ENCODE measurements at places on chromosomes 5 and 9. TPM values are rescaled to one million over a fixed set of nuclear protein-coding genes. Genes with fewer than 3 reads are reported as not detected.

DNA sequence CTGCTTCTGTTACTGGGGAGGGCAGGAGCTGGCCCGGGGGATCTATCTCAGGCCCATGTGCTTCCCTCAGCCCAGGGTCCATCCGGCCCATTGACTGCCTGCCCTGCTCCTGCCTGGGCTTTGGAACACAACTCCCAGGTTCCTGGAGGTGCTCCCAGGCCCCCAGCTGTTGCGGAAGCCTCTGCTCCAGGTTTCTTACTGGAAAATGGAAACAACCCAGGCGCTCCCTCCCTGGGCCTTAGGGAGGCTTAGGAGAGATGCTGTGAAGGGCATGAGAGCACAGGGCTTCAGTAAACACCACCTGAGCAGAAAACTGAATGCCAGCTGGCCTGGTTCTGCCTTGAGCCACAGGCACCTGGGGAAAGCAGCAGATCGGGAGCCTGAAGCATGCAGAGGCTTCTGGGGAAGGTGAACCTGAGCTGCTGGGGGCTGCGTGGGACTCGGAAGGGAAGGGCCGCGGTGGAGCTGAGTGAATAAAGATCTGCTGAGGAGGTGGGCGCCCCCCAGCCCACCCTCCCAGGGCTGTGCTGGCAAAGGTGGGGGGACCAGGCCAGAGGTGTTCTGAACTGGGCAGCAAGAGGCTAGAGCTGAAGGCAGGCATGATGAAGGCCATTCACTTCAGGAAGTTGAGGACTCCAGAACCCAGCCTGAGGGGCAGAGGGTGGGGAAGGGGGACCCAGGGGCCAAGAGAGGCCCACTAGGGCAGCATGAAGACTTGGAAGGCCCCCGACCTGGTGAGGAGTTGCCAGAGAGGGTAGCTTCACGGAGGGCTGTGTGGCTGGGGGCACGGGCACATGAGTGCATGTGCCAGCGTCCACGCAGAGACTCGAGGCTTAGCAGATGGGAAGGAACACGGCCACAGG is 64.8 kb downstream of the SHB start:
- H3K36me3 ChIP-seq, result no peaks in the 10 kb centered on the region
- no peak overlapping the region for H3K4me3 ChIP-seq
- no peak for DNase-seq
- H3K27ac ChIP-seq, result no peak overlapping the region
- no peaks in the 10 kb centered on the region for H3K27me3 ChIP-seq

DNA sequence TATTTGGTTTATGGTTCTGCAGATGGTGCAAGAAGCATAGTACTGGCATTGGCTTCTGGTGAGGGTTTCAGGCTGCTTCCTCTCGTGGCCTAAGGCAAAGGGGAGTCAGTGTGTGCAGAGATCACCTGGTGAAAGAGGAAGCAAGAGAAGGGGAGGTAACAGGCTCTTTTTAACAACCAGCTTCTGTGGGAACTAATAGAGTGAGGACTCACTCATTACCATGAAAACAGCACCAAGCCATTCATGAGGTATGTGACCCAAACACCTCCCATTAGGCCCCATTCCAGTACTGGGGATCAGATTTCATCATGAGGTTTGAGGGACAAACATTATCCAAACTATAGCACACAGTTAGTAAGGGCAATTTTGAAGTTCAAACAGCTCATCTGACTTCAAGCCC is 263.5 kb downstream of the TMEM38B start:
- H3K4me1 ChIP-seq, result no peaks in the 10 kb centered on the region
- no peak overlapping the region for H3K4me3 ChIP-seq
- no peak for DNase-seq
- H3K36me3 ChIP-seq, result no peaks in the 10 kb centered on the region

Gene IL3
- total RNA-seq, result not detected

- H3K27me3 ChIP-seq, result no peaks in the 10 kb centered on the region
- no peaks in the 10 kb centered on the region for H3K4me1 ChIP-seq
- DNase-seq, result no peak
- H3K36me3 ChIP-seq, result no peaks in the 10 kb centered on the region
- no peak overlapping the region for H3K27ac ChIP-seq
- H3K4me3 ChIP-seq, result no peak overlapping the region
These were observed 6.8 kb downstream of the C9orf43 start for GRCh38 chr9:113417370-113417769.

DNA sequence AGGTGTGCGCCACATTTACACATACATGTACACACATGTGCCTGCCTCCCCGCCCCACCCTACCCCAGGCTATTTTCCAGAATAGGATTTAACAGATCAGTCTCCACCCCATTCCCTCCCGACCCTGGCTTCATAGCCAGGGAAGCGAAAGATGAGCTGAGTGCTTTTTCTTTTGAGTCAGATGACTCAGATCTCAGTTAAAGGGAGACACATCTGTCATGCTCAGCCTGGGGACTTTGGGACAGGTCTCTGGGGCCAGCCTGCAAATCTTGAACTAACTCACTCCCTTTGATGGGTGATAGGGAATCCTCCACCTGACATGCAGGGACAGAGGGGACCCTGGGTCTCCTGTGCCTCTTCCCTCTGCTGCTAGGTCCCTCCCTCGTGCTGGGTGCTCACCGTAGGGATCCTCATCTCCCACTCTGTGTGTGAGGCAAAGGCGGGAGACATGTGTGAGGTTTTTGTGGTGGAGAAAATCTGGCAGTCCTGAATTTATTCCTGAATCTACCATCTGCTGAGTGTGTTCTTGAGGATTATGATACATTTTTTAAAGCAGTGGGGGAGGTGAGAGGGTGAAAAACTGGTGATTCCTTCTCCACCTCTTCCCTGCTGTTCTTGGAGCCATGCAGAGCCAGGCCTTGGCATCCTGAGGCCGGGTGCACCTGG is 37.7 kb downstream of the NEUROG1 start:
- peaks cover 50% of the 10 kb centered on the region for H3K27me3 ChIP-seq
- H3K36me3 ChIP-seq, result no peaks in the 10 kb centered on the region
- H3K4me1 ChIP-seq, result no peaks in the 10 kb centered on the region

Gene ARL15
- total RNA-seq, result 13.0 TPM

GRCh38 chr5:52825826-52826225 is 38.1 kb downstream of the ITGA1 start:
- H3K27ac ChIP-seq, result peak overlapping the region; percentile 93
- peaks cover 7% of the 10 kb centered on the region for H3K36me3 ChIP-seq
- no peaks in the 10 kb centered on the region for H3K27me3 ChIP-seq

GRCh38 chr9:134606951-134607731 is 34.5 kb upstream of the COL5A1 start:
- no peak overlapping the region for H3K27ac ChIP-seq
- peaks cover 26% of the 10 kb centered on the region for H3K27me3 ChIP-seq
- peaks cover 5% of the 10 kb centered on the region for H3K36me3 ChIP-seq

Gene DOK3
- total RNA-seq, result 18.0 TPM

GRCh38 chr9:7534211-7534935 is 265.2 kb downstream of the DMAC1 start:
- H3K27me3 ChIP-seq, result peaks cover 19% of the 10 kb centered on the region
- peak overlapping the region; percentile 82 for H3K4me3 ChIP-seq
- peaks cover 14% of the 10 kb centered on the region for H3K4me1 ChIP-seq
- H3K27ac ChIP-seq, result peak overlapping the region; percentile 84
- H3K36me3 ChIP-seq, result no peaks in the 10 kb centered on the region
- no peak for DNase-seq

DNA sequence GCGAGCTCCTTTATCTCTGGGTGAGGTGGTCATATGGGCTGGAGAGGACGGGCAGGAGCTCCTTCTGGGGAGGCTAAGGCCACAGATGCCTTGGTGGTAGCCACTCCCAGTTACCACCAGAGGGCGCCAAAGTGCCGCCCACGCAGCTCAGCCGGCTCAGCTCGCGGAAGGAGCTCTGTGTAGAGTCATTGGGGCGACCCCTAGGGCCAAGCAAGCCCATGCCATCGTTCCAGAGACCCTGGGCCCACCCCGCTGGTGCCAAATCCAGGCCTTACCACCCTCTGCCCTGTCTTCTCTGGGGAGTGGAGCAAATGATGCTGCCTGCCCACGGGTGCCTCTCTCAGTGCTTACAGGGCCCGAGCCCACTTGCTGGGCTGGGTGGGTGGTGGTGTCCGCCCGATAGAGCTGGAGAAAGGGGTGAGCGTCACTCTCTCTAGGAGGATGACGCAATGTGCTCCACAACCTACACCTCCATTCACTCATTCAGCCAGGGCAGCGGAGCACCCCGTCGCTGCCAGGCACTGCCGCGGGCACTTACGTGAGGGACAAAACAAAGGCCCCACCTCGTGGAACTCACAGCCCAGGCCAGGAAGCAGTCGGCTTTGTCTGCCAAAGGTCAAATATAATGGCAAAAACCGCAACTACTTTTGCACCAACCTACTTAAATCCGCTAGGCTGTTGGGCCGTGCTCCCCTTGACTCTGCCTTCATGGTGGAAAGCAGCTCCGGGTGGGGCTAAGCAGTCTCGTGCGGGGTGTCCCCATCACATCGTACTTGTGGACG is 13.8 kb downstream of the TSPAN17 start:
- no peaks in the 10 kb centered on the region for H3K36me3 ChIP-seq
- DNase-seq, result peak; percentile 88
- no peak overlapping the region for H3K27ac ChIP-seq

Gene GRIN3A
- total RNA-seq, result not detected

Gene HACD4
- total RNA-seq, result 2.2 TPM

GRCh38 chr9:36781533-36781932 is 208.8 kb downstream of the MELK start:
- no peak overlapping the region for H3K4me3 ChIP-seq
- H3K27ac ChIP-seq, result no peak overlapping the region
- H3K4me1 ChIP-seq, result no peaks in the 10 kb centered on the region
- no peak for DNase-seq
- no peaks in the 10 kb centered on the region for H3K36me3 ChIP-seq

DNA sequence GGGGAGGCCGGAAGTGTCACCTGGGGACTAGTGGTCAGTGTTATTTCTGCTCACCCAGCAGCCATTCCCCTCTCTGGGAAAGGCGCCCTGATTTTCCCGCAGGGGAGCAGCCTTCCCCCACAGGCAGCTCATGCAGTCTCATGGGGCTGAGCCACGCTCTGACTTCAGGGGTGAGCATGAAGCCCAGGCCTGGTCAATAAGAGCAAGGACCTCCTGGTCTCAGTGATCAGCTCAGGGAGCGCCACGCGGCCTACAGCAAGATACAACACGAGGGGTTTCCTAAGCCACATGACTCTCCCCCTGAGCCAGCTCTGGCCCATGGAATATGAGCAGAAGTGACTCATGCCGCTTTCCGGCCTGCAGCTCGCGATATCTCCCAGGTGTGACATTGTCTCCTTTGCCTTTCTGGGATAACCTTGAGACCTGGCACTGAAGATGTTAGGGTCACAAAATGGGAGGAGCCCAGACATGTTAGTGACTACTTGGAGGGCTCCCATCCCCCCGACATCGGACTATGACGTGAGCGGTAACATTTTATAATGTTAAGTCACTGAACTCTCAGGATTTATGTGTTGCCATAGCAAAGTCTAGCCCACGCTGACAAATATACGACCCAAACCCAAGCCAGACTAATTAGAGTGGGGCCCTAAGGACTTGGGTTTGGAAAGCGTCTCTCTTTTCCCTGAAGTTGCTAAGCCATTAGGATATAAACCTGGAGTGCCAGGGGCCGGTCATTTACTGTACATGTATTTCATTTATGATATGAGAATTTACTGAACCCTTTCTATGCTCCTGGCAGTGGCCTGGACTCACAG is 46.5 kb upstream of the GFPT2 start:
- no peaks in the 10 kb centered on the region for H3K36me3 ChIP-seq
- H3K27ac ChIP-seq, result no peak overlapping the region

Gene FST
- not detected for total RNA-seq

- H3K27me3 ChIP-seq, result peaks cover 19% of the 10 kb centered on the region
- H3K4me3 ChIP-seq, result no peak overlapping the region
- peaks cover 5% of the 10 kb centered on the region for H3K4me1 ChIP-seq
- no peaks in the 10 kb centered on the region for H3K36me3 ChIP-seq
- no peak for DNase-seq
These were observed 3.5 kb downstream of the NRARP start for GRCh38 chr9:137298401-137299202.

Gene AQP7
- total RNA-seq, result not detected

Gene CCL19
- not detected for total RNA-seq

GRCh38 chr9:8096091-8096490 is 296.5 kb upstream of the DMAC1 start:
- no peak overlapping the region for H3K27ac ChIP-seq
- peaks cover 3% of the 10 kb centered on the region for H3K4me1 ChIP-seq
- DNase-seq, result no peak
- H3K4me3 ChIP-seq, result no peak overlapping the region
- peaks cover 3% of the 10 kb centered on the region for H3K27me3 ChIP-seq

Gene C9orf153
- total RNA-seq, result 0.43 TPM

DNA sequence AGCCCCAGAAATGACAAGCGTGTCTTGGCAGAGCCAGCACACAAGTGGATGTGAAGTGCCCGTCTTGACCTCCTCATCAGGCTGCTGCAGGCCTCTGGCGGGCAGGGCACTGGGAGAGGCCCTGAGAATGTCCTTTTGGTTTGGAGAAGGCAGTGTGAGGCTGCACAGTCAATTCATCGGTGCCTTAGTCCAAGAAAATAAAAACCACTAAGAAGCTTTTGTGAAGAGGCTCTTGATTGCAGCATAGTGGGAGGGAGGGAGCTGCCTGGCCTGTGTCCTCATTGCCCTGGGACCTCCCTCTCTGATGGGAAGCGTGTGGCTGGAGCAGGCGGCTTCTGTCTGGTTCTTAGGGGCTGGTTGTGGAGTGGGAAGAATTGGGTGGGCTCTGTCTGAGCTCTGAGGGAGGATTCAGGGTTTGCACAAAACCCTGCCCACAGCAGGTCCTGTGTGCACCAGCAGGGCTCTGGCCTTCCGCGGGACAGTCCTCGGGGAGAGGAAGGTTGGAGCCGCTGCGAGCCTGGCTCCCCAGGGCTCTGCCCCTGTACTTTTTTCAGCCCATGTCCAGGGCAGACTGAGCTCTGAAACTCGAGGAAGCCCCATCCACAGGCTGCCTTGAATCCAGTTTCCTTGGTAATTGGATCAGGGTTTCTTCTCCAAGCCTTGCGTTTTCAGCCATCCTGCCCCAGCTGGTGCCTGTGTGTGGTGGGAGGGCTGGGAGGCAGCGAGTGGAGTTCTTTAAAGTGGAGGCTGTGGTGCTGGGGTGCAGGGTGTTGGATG is 1.1 kb downstream of the HRCT1 start:
- H3K4me3 ChIP-seq, result no peak overlapping the region
- H3K36me3 ChIP-seq, result no peaks in the 10 kb centered on the region
- no peak overlapping the region for H3K27ac ChIP-seq

Gene BTNL8
- not detected for total RNA-seq

Gene APBB3
- 25.8 TPM for total RNA-seq

GRCh38 chr5:178340187-178340586 is 107.6 kb upstream of the PHYKPL start:
- no peak overlapping the region for H3K4me3 ChIP-seq
- no peaks in the 10 kb centered on the region for H3K4me1 ChIP-seq
- H3K27me3 ChIP-seq, result no peaks in the 10 kb centered on the region
- no peak overlapping the region for H3K27ac ChIP-seq
- DNase-seq, result no peak

Gene SMIM3
- total RNA-seq, result 24.5 TPM

GRCh38 chr9:8760000-8760767 is 960.6 kb upstream of the DMAC1 start:
- H3K4me1 ChIP-seq, result no peaks in the 10 kb centered on the region
- H3K27ac ChIP-seq, result no peak overlapping the region
- H3K36me3 ChIP-seq, result no peaks in the 10 kb centered on the region

Gene PLPPR1
- total RNA-seq, result not detected

DNA sequence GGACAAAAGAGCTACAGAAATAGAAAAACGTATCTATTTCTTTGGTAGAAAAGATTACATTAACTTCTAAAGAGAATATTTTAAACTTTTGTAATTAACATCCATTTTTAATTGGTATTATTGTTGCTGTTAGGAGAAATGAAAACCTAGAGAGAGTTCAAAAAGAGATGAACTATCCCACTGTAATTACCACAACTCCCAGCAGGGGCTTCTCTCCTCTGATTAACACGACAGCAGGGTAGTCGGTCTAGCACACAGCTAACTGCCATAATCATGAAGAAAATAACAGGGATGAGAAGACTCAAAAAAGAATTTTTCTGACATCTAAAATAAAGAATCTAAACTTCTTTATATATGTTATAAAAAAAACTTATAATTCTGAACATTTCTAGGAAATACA is 86.2 kb upstream of the CDH9 start:
- H3K27ac ChIP-seq, result no peak overlapping the region
- peaks cover 6% of the 10 kb centered on the region for H3K36me3 ChIP-seq
- H3K27me3 ChIP-seq, result no peaks in the 10 kb centered on the region

Data from natural killer cell treated with Interleukin-12 subunit alpha and Interleukin-12 subunit beta and Interleukin-15 and Interleukin-18, amount 100 ng/mL, for 72 hours (primary cell).